ENCODE measurements at places on chromosomes 6 and 20.

DNA sequence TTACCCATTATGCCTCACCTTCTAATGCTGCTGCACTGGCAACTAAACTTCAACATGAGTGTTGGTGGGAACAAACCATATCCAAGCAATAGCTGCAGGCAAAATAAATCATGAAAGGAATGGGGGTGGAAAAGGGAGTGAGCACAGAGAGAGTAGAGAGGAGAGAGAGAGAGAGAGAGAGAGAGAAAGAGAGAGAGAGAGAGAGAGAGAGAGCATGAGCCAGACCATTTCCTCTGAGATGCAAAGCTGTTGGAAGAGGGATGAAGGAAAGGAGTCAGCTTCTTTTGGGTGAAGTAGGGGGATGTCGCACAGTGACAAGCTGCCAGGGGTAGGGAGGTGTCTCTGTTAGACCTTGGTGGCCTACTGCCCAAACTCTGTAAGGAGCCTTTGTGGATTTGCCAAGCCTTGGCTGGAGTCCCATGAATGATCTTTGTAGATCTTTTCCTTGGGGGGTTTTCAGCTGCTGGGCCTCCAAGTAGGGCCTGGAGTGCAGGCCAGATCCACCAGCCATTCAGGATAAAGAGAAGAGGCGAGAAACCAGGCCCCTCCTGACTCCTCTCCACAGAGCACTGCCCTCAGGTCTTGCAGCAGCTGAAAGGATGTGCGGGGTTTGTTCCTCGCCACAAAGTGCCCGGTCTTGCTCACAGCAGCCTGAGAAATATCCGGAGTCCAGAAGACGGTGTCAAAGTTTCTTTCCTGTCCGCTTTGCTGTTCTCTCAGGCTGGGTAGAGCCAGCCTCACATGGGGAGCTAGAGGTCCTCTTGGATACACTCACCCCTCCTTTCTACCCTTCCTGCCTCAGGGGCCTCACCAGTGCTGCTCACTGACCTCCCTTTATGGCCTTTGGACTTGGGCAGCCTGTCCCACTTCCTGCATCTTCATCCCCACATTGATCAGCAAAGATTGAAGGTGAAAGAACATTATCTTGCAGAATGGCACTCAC is 17.8 kb downstream of the BTBD3 start:
- no peak for DNase-seq

GRCh38 chr6:35328108-35328723 is 14.1 kb upstream of the PPARD start:
- no peak for DNase-seq

GRCh38 chr20:54028276-54029011 is 42.0 kb downstream of the BCAS1 start:
- DNase-seq: no peak

DNA sequence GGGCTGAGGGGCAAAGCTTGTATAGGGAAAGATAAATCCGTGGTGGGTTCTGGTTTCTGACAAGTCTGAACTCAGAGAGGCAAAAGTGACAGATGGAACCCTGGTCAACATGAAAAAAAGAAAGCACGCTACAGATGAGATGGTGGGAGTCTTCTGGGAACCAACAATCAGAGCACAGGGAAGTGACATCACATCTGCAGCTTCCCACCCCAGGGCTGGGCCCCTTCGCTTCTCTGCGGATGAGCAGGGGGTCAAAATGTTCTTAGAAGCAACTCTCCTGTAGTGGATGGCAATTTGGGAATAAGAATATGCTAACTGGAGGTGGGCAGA is 129.2 kb upstream of the AKAP12 start:
- no peak for DNase-seq

DNA sequence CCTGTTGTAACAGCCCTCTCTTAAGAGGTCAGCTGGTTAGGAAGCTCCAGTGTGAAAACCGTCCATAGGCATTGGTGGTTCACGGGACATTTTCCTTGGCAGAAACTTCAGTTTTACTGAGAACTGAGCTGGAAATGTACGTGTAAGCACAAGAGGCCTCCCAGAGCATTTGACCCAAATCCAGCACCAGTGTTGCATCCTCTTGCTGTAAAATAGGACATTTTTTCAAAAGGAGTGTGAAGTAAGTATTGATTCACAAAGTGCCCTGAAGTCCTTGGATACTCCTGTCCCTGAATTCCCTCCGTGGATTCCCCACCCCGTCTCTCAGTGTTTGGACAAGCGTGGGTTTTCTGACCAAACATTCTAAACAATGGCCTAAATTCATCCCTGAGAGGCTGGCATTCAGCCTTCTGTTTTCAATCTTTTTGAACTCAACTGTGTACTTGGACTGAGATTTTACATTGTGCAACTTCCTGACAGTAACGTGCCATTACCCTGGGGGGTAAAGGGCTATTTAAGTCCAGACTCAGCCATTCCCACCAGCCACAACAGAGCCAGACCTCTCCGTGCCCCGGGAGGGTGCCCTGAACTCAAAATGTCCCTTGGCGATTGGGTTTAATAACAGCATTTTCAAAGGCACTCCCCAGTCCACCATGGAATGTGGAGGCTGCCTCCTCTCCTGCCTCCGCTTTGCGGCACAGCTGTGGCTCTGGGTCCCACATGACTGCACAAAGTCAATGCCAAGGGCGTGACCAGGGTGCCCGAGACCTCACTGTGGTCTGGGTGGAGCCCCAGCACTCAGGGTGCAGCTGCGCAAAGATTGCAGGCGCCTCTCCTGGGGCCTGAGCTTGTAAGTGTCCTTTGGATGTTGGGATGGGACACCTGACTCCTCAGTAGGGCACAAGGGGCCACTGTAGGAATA is 92.7 kb upstream of the AFDN start:
- DNase-seq: peak; percentile 51

DNA sequence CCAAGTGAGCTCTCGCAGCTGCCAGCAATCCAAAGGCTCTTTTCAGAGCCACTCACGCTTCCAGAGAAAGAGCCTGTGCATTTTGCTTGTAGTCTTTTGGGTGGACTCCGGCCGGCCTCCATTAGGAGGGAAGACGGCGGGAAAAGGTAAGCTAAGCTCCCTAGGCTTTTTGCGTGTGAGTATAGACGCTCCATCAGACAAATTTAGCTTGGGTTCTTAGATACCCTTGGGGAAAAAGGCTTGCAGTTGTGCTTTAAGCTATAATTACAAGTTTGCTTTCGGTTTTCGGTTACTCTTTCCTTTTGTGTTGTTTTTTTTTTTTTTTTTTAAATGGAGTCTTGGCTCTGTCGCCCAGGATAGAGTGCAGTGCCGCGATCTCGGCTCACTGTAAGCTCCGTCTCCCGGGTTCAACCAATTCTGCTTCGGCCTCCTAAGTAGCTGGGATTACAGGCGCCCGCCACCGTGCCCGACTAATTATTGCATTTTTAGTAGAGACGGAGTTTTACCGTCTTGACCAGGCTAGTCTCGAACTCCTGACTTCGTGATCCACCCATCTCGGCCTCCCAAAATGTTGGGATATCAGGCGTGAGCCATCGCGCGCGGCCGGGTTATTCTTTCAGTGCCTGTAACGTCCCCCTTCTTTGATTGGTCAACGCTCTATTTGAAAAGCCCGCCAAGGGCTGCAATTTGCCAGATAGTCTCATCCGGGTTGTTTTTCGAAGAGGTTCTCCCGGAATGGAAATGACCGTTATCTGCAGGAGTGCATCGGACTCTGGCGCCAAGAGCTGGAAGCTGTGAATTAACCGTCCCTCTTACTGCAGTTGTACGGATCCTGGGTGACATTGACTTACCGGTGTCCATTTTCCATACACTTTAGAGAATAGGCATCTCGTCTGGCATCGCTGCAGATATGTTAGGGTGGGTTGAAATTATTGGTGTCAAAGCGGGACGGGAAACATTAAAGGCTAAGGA is 18.1 kb downstream of the OR2B2 start:
- DNase-seq: peak; percentile 97

DNA sequence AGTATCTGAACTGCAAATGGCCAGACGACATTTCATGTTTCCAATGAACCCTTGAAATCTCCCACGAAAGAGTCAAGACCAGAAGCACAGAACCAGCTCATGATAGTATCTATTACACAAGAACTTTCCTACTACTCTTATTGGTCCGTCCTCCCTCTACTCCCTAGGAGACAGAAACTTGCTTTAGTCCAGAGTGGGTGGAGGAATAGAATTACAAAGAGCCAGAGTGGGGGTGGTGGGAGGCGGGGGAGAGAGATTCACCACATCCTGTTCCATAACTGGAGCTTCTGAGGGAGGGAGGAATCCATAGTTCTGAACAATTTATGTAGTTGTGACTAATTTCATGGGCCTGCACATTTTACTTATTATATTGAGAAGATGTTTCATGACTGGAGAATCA is 18.5 kb upstream of the WFDC10A start:
- DNase-seq: no peak

DNA sequence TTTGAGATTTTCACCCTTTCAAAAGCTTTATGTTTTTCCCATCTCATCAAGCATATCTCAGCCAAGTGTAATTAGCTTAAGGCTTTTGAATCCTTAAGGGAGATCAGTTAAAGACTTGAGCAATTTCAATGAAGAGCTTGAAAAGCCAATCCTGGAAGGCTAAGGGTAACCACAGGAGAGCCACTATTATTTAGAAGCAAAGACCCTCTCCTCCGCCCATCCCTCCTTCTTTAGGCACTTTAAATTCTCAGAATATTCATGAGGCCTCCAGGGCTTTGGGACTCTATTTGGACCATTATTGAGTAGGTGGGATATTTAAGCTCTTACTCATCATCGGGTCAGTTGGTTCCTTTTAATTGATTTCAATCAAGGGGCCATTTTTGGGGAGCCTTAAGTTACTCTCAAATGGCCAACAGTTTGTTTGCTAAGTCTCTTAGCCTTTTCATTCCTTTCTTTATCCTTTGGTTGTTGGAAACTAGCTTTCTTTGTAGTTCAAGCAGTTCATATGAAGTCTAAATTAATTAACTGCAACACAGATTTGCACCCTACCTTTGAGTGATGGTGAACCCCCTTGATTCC is 567.2 kb downstream of the KIF16B start:
- no peak for DNase-seq

- no peak for DNase-seq
Measured at GRCh38 chr20:30484009-30484748, 773.3 kb upstream of the DEFB115 start.

- DNase-seq: no peak
Measured at GRCh38 chr6:9503111-9503761, 911.6 kb downstream of the TFAP2A start.

GRCh38 chr20:45269754-45270270 is 15.4 kb upstream of the SLPI start:
- no peak for DNase-seq

GRCh38 chr20:64106981-64107735 is at the start of gene NPBWR2:
Gene NPBWR2 (minus strand): TSS chr20:64107565. CDS start chr20:64106831, 734 bp downstream.
- DNase-seq: no peak

DNA sequence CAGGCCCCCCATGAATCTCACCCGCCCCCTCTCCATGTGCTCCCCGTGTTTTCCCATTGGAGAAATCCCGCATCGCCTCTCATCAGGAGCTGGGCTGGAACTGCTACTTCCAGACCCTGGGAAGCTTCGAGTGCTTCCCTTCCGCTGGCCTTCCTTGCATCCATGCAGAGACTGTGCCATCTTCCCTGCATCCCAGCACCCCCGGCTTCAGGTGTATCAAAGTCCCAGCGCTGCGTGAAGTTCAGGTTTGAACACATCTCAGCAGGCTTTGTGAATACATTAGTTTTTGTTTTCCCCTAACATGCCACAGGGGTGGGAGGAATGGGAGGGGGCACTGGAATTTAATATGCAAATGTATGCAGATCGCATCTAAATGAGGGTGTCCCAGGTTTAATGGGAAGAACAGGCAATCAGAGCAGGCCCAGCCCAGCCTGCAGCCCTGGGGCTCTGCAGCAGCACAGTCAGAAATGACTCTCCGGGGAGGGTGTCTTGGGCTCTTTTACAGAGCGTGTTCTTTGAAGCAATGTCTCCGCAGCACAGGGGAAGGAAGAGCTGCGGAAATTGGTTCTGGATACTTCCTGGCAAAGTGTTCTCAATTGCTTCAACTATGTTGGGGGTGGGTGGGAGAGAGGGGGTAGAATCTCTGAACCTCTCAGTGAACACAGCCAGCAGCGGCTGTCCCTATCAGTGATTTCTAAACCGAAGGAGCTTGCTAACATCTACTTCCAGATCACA is 8.3 kb upstream of the MMP9 start:
- DNase-seq: no peak

DNA sequence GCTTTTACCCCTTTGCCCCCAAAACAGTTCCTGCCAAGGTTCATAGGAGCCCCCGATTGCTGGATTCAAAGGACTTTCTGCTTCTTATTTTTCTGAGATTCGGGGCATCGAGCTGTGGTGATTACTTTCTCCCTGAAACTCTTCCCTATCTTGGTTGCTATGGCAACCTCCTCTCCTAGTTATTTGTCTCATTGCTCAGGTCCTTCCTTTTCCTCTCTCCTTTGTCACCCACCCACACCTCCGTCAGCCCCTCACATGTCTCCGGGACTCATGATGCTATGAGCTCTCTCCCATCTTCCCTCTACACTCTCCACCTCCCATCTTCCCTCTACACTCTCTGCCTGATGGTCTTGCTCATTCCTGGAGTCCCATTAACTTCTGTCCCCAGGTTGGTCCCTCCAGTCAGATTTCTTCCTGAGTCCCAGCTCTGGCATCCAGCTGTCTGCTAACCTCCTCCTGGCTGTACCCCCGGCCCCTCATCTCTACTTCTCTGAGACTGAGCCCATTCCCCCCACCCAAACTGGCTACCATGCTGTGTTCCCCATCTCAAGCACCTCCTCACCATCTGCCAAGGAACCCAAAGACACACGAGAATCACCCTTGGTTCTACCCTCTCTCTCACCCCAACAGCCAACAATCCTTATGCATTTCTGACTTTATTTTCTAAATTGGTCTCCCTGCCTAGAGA is 30.2 kb upstream of the NNAT start:
- DNase-seq: no peak

Measured in forelimb muscle (tissue), 1 donor.